ENCODE measurements at places on chromosomes 3 and 15.

GRCh38 chr15:61158504-61159407, 70.3 kb downstream of the RORA start:
- DNase-seq = no peak

- no peak for DNase-seq
These were observed 48.9 kb downstream of the ABCC5 start for GRCh38 chr3:183968666-183969245.

DNA sequence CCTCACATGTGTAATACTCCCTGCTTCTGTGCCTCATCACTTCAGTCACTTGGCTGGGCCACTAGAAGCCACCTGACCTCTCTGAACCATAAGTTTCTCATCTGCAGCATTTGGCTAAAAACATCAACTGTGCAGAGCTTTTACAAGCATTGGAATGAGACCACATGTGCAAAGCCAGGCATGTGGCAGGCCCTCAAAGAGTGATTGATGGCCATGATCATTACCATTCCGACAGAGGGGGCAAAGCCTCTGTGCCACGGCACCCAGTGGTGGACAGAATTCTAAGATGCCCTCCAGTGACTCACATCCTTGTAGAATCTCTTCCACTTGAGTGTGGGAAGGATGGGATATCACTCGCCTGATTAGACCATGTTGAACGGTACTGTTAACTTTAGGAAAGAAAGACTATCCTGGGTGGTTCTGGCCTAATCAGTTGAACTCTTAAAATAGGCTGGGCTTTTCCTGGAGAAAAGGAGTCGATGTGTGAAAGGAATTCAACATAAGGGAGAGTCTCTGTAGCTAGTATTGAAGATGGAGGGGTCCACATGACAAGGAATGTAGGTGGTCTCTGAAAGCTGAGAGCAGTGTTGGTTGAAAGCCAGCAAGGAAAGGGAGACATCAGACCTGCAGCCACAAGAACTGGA, 13.5 kb downstream of the CDCP1 start:
- DNase-seq = no peak

- peak; percentile 52 for DNase-seq
These were observed at the start of gene DALRD3 for GRCh38 chr3:49017971-49018706. Gene DALRD3, minus strand, starts transcription at chr3:49018580. Its CDS starts 16 bp downstream, at chr3:49018564.

DNA sequence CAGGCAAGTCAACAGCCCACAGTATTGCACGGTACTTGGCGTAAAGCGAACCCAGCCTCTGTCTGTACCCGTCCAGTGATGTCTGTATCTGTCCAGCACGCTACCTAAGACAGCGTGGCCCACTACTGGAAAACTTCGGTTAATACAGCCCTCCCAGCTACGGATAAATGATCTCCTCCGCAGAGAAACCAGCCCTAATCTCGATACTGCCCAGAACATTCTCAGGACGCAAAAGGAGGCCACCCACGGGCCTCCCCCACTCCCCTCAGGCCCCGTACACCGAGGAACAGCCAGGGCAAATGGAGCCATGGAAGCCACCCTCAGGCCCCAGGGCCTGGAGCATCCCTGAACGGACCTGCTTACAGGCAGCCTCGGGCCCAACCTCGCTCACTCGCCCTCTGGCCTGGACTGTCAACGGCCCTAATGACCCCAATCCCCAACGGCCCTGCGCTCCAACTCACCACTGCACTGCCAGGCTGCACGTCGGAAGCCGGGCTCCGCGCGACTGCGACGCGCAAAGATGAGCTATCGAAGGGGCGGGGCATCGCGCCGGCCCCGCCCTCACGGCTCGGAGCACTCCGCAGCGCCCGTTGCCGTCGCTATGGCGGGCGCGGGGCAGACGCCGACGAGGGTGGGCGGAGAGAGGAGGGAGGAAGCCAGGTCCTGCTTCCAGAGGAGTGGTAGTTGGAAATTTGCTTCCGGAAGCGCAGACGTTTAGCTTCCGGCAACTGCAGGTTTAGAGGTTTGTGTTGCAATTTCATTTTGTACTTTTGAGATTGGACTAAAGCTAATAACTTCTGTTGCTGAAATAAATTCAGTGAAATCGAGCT, at the start of gene SKIC8:
TSS of gene SKIC8 (minus strand) at position 509 of the 830 bp plus-strand sequence. CDS start 3,923 bp downstream, outside the sequence.
- DNase-seq = peak; percentile 86

DNA sequence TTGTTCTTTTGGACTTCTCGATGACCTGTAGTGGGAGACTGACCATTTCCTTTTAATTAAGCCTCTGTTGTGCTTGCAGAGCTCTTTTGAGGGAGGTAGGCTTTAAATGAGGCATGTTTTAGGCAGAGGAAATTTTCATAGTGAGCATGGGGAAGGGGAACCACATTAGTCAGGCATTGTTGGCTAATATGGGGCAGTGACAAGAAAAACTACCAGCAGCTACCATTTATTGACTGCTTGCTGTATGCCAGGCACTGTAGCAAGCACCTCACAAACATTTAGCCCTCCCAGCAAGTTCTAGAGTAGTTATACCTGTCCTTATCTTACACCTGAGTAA, 10.9 kb downstream of the ATG7 start:
- no peak for DNase-seq

DNA sequence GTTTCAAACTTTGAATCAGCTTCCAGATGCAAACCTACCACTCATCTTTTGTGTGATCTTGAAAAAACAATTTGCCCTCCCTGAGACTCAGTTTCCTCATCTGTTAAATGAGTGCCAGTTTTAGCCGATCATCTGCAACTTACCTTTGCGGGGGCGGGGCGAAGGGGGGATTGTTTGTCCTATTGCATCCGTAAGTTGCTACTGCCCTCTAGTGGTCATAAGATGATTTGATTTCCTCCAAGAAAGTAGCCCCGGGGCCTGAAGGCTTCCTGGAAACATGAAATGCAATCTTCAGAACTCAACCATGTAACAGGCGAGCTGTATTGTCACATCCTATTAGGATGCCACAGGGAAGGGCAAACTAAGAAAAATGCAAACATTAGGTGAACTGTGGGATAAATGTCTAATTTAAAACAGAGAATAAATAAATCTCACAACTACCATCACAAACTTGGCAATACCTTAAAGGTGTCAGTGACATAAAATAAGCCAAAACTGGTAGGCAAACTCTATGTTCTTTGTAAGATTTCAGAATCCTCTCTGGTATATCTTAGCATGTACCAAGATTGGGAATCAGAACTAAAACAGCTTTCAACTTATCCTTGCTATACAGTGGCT, 63.5 kb upstream of the CLDN18 start:
- peak; percentile 41 for DNase-seq

DNA sequence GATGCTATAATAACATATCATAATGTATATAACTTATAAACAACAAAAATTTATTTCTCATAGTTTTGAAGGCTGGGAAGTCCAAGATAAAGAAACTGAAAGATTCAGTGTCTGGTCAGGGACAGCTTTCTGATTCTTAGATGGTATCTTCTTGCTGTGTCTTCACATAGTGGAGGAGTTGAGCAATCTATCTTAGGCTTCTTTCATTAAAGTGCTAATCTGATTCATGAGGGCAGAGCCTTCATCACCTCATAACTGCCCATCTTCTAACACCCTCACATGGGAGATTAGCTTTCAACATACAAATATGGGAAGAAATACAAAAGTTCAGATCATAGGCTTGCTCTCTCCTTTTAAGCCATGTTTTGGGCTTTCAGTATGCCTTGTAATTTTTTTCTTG, 774.8 kb upstream of the EPHA6 start:
- no peak for DNase-seq

- no peak for DNase-seq
These were observed 1027.7 kb upstream of the NR2F2 start for GRCh38 chr15:95302809-95303208.

DNA sequence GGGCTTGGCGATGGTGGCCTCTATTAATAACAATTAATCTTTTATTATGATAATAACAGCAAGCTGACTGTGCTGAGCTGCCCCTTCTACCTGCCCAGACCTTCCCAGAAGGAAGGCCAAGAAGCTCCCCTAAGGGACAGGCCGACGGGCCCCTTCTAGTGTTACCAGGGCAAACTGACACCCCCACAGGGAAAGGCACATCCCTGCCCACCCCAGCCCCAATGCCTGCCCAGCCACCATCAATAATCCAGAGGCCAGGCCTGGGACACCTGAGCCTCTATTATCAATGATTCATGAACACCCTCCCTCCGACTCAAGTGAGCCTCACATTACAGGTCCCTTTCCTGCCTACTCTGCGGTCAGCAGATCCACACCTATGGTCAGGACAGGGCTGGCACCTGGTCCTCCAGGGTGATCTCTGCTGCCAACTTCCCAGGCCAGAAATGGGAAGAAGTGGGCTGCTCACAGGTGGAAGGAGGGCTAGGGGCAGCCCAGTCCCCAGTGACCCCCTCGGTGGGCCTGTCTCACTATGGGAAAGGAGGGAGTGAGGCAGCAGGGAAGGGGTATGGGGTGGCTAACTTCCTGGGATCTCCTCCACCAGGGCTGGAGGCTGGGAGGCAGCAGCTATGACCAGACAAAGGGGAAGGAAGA, 1.8 kb downstream of the TWF2 start:
- DNase-seq = no peak
